Jurkat, Clone E6-1 (cell line): ENCODE measurements at places on chromosomes 5 and 9.

GRCh38 chr5:66697796-66698564 is 101.8 kb downstream of the MAST4 start:
- no peak for DNase-seq

DNA sequence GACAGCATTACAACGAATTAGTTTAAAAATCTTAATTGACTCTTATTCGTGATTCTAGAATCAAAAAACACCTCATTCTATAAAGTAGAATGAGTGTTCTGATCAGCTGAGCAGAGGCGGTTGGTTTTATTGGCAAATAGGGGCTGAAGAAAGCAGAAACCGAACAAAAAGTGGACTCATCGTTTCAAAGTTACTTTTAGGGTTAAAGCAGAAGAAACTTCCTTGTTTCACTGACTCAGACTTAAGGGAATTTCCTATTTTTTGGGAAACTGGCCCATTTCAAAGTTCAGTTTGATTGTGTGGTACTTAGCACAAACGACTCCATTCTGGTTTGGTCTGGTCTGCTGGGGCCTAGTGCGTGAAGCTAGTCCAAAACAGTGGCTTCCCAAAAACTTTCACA is 862 bp upstream of the NDUFB6 start:
- no peak for DNase-seq

DNA sequence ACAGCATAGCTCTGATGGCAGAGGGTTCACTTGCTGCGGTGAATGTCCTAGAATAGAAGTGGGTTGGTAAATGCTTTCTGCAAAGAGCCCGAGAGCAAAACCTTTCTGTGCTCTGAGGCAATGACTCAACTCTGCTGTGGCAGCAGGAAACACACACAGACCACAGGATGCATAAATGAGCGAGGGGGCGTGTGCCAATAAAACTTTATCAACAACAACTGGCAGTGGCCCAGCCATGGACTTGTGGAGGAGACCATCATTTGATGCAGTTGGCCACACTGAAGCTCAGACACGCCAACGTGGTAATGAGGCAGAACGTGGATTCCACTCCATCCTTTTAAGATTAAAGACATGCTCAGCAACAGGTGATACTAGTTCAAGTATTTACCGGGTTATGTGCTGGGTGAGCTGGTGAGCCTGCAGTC is 6.8 kb downstream of the MRPL36 start:
- peak; percentile 98 for DNase-seq

DNA sequence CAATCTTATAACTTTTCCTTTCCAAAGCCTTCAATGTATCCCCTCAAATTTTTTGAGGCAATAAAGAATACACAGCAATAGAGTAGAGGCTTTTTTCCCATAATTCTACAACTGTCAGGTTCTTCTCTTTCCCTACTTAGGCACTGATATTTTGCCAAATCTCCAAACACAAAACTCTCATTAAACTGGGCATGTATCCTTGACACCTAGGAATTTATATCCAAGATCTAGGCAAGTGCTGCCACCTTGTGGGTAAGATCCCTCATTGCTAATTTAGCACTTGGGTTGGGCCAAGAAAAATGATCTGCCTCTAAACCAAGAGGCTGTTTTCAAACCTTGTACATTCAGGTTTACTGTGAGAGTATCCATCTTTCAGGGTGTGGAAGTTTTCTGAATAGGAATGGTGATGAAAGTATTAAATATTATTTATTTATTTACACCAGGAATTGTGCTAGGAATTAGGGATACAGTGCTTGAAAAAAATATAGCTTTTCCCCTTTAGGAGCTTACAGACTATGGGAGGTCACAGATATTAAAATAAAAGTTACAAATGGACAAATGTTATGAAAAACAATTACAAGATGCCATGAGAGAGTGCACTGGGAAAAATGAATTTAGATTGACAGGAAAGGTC is 17.6 kb downstream of the TSTD2 start:
- DNase-seq, result peak; percentile 58

DNA sequence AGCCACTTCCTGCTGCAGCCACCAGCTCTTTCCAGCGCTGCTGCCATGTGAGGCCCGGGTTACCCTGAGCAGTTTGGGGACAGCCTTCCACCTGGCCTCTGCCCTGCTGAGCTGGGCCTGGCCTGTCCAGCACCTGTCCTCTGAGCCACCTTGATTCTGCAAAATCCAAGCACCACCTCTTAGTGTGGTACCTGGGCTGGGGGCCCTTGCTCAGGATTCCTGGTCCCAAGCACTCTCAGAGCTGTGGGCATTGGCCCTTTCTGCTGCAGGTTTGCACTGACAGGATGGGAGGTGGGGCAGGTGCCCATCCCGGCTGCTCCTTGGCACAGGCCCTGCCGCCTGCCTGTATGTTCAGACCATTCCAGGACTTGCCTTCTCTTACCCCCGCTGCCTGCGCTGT is 309.2 kb upstream of the IRX4 start:
- DNase-seq, result no peak

DNA sequence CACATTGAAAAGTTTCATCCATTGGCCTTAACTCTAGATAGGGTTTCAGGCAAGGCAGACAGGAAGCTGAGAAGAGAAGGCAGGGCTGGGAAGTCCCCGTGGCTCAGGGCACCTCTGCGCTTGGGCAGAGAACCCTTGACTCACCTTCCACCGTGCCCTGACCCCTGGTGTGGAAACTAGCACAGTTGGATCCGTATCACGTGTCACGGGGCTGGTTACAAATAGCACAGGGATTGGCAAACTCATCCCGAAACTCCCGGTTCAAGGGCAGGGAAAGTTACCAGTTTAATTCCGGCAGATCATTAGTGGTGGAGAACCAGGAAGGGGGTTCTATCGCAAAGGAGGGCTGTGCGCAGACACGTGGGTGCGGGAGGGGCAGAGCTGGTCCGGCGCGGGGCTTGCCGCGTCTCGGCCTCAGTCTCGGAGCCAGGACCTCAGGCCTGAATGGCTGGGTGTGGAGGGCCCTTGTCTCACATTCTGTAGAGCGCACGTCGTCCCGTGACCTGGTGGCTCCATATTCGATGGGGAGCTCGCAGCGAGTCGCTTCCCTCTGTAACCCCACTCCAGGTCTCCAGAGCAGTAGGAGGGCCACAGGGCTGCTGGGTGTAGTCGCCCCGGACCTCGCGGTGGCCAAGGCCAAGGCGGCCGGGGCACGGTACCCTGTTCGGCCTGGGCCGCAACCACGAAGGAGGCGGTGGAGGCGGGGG is 771 bp upstream of the TMEM171 start:
- DNase-seq, result no peak

GRCh38 chr9:79684711-79685575 is 113.2 kb downstream of the TLE4 start:
- DNase-seq, result no peak

GRCh38 chr9:2231101-2231500 is 216.0 kb downstream of the SMARCA2 start:
- DNase-seq, result no peak

- no peak for DNase-seq
These were observed 290.5 kb upstream of the RASA1 start for GRCh38 chr5:86977190-86977589.

- DNase-seq, result peak; percentile 1
These were observed 59.2 kb downstream of the COL5A1 start for GRCh38 chr9:134700636-134701350.

GRCh38 chr5:139287890-139288635 is 5.5 kb upstream of the MATR3 start:
- DNase-seq, result no peak

DNA sequence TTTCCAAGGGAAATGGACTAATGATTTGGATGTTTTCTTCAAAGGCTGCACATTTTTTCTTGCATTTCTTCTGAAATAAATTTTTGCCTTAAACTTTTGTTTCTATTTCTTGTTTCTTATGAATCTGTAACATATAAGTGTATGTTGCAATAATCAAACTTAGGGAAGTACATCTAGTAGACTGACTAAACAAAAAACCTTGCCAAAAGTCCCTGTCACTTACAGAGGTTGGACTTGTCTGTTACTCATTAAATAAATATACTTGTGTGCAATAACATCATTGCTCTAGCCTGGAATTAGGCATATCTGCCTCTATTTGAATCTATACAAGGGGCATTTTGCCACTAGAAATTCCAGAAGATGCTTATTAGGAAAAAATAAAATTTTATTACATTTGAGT is 56.6 kb downstream of the C6 start:
- DNase-seq, result no peak

- no peak for DNase-seq
These were observed 260.7 kb downstream of the NR3C1 start for GRCh38 chr5:143142596-143143435.

GRCh38 chr5:1388383-1388967 is 43.6 kb upstream of the CLPTM1L start:
- no peak for DNase-seq

DNA sequence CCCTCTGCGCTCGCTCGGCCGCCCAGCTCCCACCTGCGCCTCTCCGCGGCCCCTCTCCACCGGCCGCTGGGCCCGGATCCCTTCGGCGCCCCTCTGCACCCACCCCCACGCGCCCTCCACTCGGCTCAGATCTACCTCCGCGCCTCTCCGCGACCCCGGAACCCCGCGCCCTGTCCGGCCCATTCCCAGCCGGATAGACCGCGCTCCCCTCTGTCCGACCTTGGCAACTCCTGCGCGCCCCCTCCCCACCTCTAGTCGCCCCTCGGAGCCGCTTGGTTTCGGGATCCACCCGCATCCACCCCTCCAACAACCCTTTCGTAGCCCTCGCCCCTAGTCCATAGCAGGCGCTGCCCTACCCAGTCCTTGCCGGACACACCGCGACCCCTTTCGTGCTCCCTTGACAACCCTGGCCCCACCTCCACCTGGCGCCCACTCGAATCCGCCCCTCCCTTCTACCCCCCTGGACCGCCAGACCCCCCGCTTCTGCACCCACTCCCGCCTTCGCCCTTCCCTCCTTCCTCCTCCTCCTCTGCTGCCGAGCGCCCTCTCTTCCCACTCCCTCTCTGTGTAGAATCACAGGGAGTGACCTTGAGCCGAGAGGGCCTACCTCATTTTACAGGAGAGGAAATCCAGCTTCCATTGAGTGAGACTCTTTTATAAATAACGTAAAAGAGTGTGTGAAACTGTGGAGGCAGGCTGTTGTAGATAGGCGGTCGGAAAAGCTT is 525 bp upstream of the AK3 start:
- no peak for DNase-seq

GRCh38 chr5:17426104-17426749 is 71.8 kb upstream of the TAF11L2 start:
- no peak for DNase-seq

GRCh38 chr5:38249812-38250211 is 8.5 kb upstream of the EGFLAM start:
- DNase-seq, result no peak

- no peak for DNase-seq
These were observed 33.8 kb upstream of the NTNG2 start for GRCh38 chr9:132127888-132128534.

- DNase-seq, result no peak
These were observed 116.0 kb upstream of the RANBP3L start for GRCh38 chr5:36417668-36418067.

- no peak for DNase-seq
These were observed 481.0 kb upstream of the PTGER4 start for GRCh38 chr5:40198736-40199135.

DNA sequence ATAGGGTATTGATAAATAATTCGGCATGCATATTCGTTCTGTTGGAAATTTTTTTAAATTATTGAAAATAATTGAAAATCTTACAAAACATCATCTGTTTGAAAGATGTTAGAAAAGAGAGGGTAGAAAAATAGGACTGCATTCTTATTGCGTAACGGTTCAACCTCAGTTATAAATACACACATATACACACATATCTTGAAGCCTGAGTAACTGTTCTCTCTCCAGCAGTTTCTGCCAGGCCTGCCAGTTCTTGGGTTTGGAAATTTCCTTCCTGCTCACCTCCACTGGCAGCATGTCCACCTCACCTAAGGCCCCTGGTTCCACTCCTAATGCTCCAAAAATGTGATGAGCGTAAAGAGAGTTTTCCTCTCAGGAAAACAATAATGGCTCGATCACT is 9.1 kb downstream of the SPATA31E1 start:
- no peak for DNase-seq

GRCh38 chr9:97906236-97906831 is 16.0 kb downstream of the TRMO start:
- DNase-seq, result no peak

GRCh38 chr9:128696923-128697707 is 5.2 kb upstream of the PKN3 start:
- no peak for DNase-seq

GRCh38 chr5:159906463-159906862 is 9.8 kb upstream of the ADRA1B start:
- no peak for DNase-seq

DNA sequence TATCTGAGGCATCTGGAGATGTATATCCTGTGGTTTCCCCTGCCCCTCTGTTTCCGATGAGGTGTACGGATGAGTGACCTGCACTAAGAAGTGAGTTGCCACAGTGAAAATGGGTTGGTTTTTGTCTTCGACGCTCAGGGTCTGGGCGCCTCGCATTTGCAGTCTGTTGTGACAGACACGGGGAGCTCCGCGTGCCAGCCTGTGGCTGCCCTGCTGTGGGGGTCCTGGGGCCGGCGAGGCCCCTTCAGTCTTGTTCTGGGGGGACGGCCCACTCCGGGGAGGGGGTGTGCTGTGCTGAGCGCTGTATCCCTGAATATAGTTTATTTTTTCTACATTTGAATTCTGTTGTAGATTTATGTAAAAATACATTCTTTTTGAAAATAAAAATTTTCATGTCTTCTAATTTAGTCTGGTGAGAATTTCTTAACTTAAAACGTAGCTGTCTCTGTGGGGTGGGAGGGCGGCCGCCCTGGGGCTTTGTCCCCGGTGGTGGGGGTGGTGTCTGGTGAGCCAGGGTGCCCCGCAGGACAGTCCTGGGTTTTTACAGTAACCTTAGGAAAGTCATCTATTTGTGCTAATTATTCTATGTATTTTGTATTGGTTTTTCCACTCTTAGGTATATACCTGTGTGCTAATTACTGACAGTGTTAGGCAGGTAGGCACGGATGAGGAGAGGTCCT is 4.7 kb downstream of the RNU6ATAC start:
- DNase-seq, result no peak

DNA sequence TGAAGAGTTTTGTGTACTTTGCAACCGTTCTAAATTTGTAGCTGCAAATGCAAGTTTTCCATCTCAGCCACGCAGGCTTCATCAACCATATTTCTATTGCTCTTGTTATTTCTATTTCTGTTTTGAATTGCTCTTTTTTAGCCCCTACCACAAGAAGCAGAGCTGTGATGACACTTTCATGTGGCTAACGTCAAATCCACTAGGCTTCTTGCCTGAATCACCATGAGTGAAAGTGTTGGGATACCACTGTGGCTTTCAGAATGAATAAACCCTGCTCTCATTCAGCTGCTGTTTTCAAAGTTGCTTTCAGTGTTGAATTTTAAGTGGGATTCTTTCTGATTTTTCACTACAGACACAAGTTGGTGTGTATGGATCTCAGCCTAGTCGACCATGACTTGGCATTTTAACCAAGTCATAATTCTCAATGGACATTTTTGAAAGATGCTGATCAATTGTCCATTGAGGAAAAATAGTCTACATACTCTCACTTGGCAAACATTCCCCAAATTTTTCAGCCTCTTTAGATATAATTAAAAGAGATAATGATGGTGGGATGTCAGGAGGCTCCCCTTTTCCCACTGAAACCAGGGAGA is 41.0 kb upstream of the MTAP start:
- no peak for DNase-seq
